T-helper 17 cell (primary cell): ENCODE measurements at places on chromosomes 1 and 21.

GRCh38 chr1:85602571-85602970, 22.0 kb downstream of the CCN1 start:
- no peak for DNase-seq

GRCh38 chr21:34987501-34988072, 61.5 kb downstream of the RUNX1 start:
- no peak for DNase-seq

DNA sequence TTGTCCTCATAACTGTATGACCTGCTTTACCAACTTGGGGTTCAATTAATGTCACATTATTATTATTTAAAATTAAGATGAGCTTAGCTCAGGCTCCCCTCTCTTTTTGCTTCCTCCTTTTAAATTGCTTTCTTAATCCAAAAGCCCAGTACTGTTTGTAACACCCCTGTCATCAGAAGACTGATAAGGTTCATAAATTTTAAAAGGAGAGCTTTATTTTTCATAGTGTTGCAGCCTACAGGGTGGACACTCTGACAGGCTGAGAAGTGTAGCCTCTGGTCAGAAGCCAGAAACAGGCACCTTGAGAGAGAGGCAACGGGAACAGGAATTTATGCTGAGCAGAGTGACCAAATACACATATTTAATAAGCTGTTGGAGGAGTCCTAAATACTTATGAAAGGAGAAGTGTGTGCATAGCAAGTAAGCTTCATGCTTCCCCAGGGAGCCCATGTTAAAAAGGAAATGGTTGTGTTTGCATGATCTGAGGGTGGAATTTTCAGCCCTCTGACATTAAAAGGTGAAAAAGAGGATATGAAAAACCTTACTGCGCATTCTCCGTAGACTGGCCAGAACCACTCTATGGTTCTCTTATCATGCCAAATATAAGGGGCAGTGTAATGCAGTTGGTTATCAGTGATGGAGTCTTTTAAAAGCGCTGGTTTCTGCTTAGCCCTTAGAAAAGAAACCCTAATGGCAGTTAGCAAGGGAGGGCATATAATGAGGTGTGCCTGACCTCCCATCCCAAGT, 30.5 kb upstream of the FGGY start:
- DNase-seq = no peak

GRCh38 chr1:236181059-236181458, 38.7 kb downstream of the GPR137B start:
- no peak for DNase-seq

DNA sequence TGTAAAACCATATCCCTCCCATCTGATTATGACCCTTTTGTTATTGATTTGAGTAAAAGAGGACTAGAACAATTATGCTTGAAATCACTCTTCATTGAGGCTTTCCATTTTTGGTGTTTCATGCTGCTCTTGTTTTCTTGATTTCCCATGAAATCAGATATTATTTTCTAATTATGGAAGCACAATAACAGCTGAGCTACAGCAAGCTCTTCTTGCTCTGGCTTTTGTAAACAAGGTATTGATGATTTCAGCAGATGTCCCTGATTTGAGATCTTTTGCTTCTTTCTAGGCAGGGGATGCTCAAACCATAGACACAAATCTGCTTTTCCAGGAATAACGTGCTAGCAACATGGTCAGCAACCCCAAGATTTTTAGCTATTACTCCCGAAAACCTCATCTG, 607.8 kb downstream of the NCAM2 start:
- no peak for DNase-seq

GRCh38 chr1:65109487-65109886, 38.5 kb upstream of the AK4 start:
- DNase-seq = no peak

GRCh38 chr1:222791006-222791710, 23.7 kb upstream of the DISP1 start:
- DNase-seq = no peak

DNA sequence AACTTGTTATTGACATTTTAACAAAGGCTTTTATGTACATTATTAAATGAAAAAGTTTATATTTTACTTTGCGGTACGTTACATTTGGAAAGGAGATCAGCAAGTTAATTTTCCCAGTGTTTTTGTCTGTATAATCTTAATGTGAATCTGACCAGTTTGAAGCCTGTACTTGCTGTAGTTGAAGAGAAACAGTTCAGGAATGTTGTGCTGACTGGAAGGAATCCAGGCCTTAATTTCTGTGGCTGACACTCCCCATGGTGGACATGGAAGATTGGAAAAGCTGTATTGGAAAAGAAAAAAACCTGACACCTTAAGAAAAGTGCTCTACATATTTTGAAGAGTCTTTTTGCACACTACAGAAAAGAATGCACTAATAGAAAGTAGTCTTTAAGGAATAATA, 15.5 kb downstream of the LEPR start:
- no peak for DNase-seq

DNA sequence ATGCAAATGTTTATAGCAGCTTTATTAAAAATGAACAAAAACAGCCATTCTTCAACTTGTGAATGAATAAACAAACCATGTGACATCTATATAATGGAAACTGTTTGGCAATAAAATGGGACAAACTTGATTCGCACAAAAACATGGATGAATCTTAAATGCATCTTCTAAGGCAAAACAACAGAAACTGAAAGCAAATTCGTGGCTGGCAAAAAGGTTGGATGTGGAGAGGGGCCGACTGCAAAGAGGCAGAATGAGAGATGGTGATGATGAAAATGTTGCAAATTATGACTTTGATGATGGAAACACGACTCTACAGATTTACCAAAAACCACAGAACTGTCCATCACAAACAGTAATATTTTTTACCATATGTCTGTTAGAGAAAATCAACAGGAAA, 327.0 kb upstream of the NR5A2 start:
- DNase-seq = no peak

- DNase-seq = no peak
Measured at GRCh38 chr1:233635765-233636502, 22.0 kb downstream of the KCNK1 start.

DNA sequence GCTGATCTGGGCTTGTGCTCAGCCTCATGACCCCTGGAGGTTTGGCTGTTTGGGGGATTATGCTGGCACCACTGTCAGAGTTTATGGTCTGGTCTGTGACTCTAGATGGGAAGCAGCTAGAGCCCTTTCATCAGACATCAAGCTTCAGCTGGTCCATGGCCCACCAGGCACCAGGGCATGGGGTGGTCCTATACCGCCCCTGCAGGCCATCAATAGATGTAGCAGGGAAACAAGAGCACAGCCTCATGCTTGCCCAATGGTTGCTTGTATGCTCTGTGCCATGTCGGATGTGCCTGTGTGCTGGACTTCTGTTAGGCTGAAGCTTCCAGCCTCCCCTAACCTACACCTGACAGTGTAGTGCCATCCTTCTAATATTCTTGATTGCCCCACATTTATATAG, 71.1 kb upstream of the CD34 start:
- DNase-seq = no peak
